Cardiac ventricle fibroblast (primary cell): ENCODE measurements at places on chromosomes 4 and X. TPM values are rescaled to one million over a fixed set of nuclear protein-coding genes. Genes with fewer than 3 reads are reported as not detected.

The XIAP gene
- total RNA-seq: 20.2 and 25.1 TPM in 2 replicates

The FATE1 gene
- total RNA-seq: 0.75 and 1.7 TPM in 2 replicates

The FOXP3 gene
- not detected in 2 replicates for total RNA-seq

The CXCL6 gene
- 68.1 and 87.1 TPM in 2 replicates for total RNA-seq

The STBD1 gene
- total RNA-seq: 2.4 and 7.1 TPM in 2 replicates

The PDE5A gene
- 7.3 and 8.2 TPM in 2 replicates for total RNA-seq

The MMRN1 gene
- total RNA-seq: 0.83 and 1.2 TPM in 2 replicates

The MYOZ2 gene
- total RNA-seq: not detected in 2 replicates

The MFAP3L gene
- total RNA-seq: 1.2 and 2.8 TPM in 2 replicates

The TMPRSS11D gene
- total RNA-seq: not detected in 2 replicates

The SLC25A43 gene
- total RNA-seq: 17.2 and 18.2 TPM in 2 replicates

The F8A3 gene
- total RNA-seq: 9.4 TPM in 1 of 2 replicates, not detected in the other

The FAM184B gene
- not detected in 2 replicates for total RNA-seq
